Stimulated activated CD8-positive, alpha-beta memory T cell treated with anti-CD3 and anti-CD28 coated beads, Interleukin-15, amount 100 ng/mL, for 1 hour (primary cell): ENCODE measurements at places on chromosomes 11 and 22.

GRCh38 chr11:130478881-130479280 lies 30.4 kb downstream of the ADAMTS15 start:
- no peak for DNase-seq

DNA sequence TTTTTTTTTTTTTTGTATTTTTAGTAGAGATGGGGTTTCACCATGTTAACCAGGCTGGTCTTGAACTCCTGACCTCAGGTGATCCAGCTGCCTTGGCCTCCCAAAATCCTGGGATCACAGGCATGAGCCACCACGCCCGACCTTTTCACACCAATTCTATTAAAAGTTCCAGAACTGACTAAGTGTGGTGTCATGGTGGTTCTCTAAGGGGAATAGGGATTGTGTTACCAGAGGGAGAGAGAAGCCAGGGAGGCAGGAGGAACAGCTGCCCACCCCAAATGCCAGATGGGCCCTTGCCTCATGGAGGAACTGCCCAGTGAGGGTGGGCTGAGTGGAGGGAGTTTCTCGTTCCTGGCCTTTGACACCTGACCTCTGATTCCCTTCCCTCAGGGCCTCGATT lies 5.9 kb downstream of the RPS6KA4 start:
- DNase-seq: no peak

GRCh38 chr11:79413268-79413667 lies 27.6 kb downstream of the TENM4 start:
- DNase-seq: no peak

DNA sequence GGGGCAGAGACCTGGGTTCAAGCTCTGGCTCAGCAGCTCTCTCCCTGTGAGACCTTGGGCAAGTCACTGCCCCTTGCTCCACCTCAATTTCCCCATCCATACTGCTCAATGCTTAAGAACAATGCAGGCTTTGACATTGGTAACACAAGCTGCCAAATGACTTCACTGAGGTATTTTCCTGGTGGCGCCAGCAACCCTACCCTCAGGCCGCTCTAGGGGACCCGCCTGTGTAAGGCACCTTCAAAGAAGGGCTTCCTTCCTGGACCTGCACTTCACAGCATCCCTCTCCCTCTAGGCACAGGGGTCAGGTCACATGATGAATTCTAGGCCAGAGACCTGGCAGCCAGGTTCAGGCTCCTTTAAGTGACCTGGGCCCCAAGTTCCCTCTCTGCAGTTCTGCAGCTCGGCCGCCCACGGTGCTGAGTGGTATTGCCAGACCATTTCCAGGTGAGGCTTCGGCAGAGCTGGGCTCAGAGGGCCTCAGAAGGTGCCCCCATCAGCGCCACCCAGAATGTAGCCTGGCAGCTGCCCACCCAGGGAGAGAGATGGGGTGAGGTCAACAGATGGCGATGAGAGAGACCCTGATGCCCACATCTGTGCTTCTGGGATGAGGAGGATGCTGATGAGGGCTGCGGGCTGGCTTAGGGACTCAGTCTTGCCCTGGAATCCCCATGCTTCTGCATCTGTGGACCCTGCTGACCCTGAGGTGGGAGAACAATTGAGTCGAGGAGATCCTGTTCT lies 4.5 kb downstream of the WNT11 start:
- DNase-seq: no peak

GRCh38 chr11:94958121-94958696 lies 15.1 kb downstream of the CWC15 start:
- DNase-seq: no peak

- DNase-seq: no peak
These were observed 587 bp upstream of the ALDH3B1 start for GRCh38 chr11:68009391-68010089.

GRCh38 chr11:1852271-1852876 lies 510 bp upstream of the LSP1 start:
- DNase-seq: no peak

DNA sequence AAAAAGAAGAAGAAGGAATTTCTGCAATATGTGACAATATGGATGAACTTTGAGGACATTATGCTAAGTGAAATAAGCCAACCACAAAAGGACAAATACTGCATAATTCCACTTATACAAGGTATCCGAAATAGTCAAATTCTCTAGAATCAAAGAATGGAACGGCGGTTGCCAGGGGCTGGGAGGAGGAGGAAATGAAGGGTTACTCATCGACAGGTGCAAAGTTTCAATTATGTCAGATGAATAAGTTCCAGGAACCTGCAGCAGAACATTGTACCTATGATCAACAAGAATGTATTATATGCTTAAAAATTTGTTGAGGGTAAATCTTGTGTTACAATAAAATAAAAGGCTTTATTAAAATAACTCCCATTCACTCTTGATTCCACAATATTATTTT lies 49.0 kb downstream of the SC5D start:
- no peak for DNase-seq

GRCh38 chr22:50599816-50600455 lies 657 bp upstream of the MAPK8IP2 start:
- no peak for DNase-seq

DNA sequence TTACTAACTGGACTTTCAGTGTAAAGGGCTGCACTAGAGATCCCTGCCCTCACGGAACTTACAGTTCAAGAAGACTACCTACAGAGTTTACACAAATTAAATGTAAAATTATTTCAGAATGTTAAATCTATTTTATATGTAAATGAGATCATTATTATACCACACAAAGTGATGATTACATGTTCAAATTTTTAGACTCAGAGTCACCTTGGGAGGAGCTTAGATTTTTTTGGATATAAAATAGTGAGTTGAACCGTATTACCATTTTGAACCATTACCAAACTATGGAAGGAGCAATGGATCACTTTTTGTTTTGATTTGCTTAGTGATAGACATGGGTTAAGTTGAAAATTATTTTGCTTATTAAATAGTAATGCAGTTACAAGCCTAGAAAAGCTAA lies 1.6 kb downstream of the IPO7 start:
- DNase-seq: no peak

- no peak for DNase-seq
These were observed 3.6 kb downstream of the PACS1 start for GRCh38 chr11:66073669-66074068.
